Lower leg skin (tissue), 4 donors: ENCODE measurements at places on chromosomes 4 and X. TPM values are rescaled to one million over a fixed set of nuclear protein-coding genes. Genes with fewer than 3 reads are reported as not detected.

GRCh38 chr4:69718396-69719271 lies 41.8 kb downstream of the SULT1B1 start:
- no peak for DNase-seq

DNA sequence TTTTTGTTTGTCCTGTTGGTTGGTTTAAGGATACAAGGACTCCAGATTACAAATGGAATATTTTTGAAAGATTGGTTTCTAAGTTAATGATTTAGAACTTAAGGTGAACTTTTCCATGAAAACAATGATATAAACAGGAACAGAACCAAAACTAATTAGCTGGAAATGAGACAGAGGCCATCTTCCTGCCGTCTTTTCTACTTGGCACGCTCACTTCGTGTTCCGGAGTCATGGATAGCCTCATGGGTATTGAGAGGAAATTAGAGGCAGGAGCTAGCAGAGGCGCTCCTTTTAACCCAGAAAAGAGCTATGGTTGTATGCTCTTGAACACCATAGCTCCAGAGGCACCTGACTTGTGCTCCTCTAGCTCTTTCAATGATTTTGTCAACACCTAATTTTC lies 2.4 kb downstream of the FAM241A start:
- DNase-seq: no peak

DNA sequence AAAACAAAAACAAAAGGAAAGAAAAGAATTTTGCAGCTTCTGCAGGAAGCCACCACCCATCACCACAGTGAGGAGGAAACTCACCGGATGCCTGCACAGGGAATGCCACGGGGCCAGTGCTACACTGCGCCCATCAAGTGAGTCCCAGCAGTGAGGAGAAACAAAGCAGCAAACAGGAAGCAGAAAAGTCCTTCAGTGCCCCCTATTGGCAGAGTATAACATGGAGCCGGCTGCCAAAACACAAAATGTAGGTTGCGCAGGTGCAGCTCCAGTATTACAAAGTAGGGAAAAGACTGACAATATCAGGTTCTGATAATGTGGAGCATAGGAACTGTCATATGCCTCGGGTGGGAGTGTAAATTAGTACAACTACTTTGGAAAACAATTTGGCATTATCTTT lies 23.3 kb upstream of the SCML2 start:
- no peak for DNase-seq

Gene SSX3
- total RNA-seq: not detected

DNA sequence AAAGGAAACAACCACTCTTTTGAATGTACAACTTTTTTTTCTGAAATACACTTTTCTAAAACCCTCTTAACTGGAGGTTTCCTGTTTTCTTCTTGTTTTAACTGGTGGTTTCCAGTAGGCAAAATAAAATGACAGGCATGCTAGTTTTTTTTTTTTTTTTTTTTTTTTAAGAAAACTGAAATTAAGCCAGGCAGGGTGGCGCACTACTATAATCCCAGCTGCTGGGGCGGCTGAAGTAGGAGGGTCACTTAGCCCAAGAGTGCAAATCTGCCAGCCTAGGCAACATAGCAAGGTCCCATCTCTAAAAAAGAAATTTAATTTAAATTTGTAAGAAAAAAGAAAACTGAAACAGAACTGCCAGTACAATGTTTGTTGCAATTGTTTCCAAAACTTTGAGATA lies 44.0 kb downstream of the TMEM144 start:
- DNase-seq: no peak

Gene VCX
- total RNA-seq: not detected
